NCI-H2171 treated with DMSO at 0.1 percent for 48 hours (cell line): ENCODE measurements at places on chromosomes 4 and X.

GRCh38 chr4:69060651-69061308 is 35.5 kb upstream of the UGT2B7 start:
- DNase-seq = no peak

DNA sequence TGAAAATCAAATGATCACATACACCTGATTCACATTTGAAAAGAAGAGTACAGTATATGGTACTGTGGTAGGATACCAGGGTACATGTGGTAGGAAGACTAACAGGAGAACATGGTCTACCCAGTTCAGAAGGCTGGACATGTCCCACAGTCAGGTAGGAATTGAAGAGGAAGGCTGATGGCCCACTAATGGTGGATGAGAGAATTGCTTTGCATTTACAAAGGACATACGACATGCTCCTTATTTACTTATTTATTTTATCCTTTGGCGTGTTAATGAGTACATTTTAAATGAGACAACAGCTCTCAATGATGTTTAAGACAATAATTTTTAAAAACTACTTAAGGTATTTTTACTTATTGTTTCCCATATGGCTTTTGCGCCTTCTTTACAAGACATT is 106.7 kb upstream of the BMP2K start:
- DNase-seq = no peak

GRCh38 chrX:72366701-72367454 is 61.2 kb upstream of the CITED1 start:
- DNase-seq = no peak

GRCh38 chrX:107775000-107775733 is 420 bp downstream of the TSC22D3 start:
- no peak for DNase-seq

DNA sequence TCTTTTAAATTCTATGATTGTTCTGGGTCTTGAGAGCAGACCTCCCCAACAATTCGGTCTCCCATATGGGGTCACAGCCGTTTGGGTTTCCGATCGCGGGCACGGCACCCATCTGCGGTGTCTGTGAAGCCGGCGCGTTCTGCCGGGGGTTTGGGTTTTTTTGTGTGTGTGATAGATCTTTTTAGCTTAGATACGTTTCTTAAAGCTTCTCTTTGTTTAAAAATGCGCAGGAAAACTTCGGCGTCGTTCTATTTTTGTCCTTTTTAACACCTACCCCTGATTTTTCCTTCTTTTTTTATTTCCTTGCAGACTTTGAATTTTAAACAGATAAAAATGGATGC is 34.2 kb downstream of the TBC1D14 start:
- no peak for DNase-seq

GRCh38 chrX:53266914-53267313 is 14.5 kb downstream of the IQSEC2 start:
- no peak for DNase-seq

GRCh38 chr4:64581422-64581821 is 172.2 kb upstream of the TECRL start:
- no peak for DNase-seq

DNA sequence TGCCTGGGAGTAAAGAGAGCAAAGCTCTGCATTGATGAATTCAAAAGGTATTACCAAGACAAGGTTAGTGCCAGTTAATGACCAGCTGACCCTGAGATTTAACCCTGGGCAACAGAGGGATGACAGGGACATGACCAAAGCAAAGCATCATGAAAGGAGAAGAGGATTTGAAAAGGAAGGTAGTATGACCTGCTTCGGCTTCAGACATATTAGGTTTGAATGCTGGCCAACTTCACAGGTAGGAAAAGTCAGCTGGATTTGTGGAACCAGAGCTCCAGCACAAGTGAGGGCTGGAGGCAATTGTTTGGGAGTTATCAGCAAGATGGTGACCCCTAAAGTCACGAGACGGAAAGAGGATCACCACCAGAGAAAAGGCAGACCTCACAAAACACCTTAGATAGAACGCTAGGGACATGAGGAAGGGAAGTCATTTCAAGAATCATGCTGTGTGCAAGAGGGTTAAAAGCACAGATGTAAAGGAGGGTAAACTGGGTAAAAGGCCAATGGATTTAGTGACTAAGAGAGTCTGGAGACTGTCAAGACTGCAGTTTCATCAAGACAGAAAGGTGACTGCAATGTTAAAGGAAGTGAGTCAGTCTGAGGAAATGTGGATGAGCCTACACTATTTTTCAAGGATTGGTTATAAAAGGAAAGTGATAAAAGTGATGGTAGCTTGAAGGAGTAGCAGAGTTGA is 45.6 kb downstream of the SH3RF1 start:
- no peak for DNase-seq

DNA sequence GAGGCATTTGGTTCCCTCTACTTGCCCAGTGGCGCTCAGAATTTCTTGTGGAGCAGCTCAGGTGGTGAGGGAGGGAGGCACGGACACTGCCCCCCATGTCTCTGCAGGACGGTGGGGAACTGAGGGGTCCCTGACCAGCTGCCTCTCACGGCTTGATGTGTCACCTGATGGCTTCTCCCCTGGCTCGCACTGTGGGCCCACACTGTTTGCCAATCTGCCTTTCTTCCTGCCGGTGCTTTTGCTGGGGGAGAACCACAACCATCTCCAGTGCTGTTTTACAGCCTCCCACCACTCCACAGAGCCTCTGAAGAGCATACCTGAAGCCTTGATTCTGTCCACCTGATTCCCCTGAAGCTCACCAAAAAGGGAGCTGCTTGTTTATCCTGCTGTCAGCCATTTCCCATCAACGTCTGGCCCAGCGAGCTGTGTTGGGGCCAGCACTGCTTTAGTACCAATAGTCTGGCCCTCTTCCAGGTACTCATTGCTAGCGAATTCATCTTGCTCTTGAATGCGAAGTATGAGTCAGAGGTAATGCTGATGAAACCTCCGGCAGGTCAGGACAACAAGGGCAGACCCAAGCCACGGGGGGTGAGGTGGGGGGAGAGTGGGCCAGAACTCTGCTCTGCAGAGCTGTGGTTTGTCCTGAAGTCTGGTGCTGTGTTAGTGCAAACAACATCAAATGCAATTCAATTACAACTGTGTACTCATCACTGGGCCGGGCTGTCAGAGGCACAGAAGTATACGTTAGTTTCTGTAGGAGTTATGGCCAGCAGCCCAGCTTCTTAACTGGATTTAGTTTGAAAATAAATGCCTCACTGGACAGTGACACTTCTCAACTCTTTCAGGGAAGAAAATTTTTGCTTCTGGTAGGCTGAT is 208.3 kb upstream of the JADE1 start:
- DNase-seq = peak; percentile 5

DNA sequence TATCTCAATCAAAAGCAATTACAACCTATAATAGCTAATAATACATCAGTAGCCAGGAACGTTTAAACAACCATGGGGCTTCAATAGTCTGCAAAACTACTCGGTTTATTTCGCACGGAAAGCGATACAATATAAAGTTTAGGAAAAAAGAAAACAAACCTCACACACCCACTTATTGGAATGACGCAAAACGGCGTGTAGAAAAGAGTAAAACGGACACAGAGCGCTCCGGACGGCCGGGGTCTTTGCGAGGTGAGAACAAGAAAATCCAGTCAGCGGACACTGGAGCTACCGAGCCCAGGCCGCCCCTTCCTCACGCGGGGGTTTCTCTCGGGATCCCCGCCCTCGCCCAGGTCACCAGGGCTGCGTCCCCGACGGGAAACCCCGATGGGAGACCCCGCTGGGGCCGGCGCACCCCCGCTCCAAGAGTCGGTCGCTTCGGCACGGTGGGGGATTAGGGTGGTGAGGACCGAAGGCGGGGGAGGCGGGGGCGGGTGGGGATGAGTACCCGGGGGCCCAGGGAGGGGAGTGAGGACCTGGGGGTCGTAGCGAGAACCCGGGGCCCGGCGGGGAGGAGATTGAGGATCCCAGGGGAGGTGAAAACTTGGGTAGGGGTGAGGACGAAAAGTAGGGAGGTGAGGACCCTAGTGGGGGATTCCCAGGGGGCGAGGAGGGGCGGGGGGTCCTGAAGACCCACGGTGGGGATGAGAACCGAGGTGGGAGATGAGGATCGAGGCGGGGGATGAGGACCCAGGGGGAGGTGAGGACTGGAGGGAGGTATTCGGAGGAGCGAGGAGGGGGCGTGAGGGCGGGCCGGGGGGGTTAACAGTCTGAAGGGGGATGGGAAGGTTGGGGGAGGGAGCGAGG is 737 bp downstream of the NELFA start:
- DNase-seq = no peak

DNA sequence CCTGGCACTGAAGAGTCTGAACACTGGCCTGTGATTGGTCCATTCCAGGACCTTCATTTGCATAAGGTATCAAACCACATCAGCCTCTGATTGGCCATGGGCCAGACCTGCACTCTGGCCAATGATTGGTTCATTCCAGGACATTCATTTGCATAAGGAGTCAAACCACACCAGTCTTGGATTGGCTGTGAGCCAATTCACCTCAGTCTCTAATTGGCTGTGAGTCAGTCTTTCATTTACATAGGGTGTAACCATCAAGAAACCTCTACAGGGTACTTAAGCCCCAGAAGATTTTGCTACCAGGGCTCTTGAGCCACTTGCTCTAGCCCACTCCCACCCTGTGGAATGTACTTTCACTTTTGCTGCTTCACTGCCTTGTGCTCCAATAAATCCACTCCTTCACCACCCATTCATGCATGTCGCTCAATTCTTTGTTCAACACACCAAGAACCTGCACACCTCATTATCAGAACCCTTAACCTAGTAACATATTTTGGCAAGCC is 14.2 kb upstream of the HERC5 start:
- DNase-seq = no peak

- DNase-seq = no peak
These were observed 365.1 kb downstream of the AFF2 start for GRCh38 chrX:148865277-148866210.

- no peak for DNase-seq
These were observed 1.0 kb downstream of the SH3BGRL start for GRCh38 chrX:81202943-81203342.

GRCh38 chr4:17719106-17719505 is 62.3 kb downstream of the FAM184B start:
- no peak for DNase-seq

- DNase-seq = no peak
These were observed 72.6 kb upstream of the ARHGAP24 start for GRCh38 chr4:85402371-85402770.

DNA sequence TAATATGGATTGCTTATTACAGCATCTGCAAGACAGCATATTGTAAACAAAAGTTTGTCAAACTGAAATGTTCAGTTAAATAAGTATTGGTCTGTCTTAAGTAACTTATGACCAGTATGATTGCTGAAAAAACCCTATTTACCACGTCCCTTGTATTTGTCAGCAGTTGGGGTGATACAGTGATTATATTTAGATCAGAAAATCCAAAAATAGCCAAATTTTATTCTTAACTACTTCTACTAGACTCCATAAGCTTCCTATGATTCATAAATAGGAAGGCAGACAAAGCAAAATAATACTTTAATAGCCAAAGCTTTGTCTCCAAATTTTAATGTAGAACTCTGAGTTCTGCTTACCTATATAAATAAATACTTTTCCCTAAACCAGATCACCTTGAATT is 45.3 kb downstream of the TBCK start:
- no peak for DNase-seq

DNA sequence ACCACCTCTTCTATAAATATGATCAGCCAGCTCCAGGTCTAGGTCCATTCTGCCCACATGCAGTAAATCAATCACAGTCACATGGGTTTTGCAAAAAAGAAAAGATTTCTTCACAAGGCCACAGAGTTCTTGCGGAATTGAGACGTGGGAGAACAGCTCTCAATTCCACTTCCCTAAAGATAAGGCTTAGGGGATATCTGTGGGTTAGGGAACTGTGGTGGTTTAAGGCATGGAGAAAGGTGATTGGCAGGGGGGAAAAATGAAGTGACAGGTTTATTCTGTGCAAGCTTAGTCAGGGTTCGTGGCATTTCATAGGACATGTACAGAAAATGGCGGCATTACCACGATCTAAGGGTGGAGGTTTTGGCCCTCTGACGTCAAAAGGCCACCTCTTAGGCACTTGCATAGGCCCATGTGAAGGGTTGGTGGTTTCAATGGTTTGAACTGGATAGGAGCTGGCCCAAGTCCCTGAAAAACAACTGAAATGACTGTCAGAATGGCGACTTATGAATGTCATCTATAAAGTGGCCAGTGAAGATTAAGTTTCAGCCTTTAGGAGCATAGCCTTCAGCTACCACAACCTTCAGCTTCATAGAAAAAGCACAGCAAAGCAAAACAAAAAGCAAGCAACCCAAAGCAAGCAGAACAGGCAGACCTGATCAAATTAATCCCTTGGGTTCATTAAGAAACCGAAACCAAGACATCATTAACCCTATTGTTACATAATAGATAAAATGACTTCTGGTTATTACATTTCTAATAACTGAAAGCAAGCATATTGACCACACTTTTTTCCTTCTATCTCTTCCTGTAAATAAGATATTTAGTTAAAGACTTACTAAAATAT is 289.8 kb upstream of the SFRP2 start:
- no peak for DNase-seq

DNA sequence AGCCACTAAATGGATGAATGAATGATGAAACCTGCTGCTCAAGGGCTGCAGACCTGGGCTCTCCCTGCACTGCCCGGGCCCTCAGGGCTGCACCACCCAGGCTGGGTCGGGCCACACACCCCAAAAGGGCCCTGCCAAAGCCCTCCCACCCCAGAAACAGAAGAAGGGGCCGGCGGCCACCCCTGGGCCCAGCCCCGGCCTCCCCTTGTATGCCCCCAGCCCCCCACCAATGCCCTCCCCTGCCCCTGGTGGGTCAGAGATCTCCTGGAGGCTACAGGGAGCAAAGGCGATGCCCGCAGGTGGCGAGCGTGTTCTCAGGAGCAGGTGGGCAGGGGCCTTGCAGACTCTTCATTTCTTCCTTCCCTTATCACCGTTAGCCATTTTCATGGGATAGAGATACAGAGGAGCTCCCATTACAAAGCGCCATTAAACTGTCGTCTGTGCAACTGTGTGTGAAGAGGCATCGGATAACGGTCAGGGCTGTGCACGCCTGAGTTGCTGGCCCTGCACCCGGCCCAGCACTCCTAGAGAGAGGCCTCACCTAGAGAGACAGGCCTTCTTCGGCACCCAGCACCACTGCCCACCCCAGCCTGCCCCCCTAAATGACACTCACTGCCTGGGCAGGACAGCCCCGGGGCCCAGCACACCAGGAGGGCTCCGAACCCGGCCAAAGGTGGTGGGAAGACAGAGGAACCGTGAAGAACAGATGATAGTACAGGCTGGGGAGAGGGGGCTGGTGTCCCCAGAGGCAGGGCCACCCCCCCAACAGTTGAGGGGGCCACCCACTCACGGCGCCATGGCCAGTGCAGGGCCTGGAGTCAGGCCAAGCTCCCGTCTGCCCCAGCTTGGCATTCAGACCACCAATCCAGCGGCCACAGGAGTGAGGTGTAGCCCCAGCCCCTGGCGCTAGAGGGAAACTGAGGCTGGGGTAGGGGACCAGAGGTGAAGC is 133.7 kb downstream of the FAM53A start:
- DNase-seq = peak; percentile 13

- peak; percentile 13 for DNase-seq
These were observed 35.4 kb downstream of the CEP44 start for GRCh38 chr4:174318829-174319764.

DNA sequence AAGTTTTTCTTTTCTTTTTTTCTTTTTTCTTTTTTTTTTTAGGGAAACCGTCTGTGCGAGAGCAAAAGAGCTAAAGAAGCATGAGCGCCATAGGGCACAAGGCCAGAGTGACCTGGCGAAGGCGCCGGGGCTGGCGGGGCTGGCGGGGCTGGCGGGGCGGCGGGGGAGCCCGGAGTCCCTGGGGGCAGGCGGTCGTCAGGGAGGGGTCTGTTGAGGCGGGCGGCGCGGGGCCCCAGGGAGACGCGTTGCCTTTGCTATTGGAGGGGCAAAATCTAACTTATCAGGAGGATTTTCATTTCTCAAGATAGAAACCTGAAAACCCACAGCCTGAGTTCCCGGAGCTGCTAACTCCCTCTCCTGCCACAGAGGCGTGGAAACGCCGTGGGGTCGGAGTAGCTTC is 135.6 kb upstream of the SMAD1 start:
- DNase-seq = no peak

- DNase-seq = no peak
These were observed at the start of gene PHOX2B for GRCh38 chr4:41748571-41749475. TSS of gene PHOX2B (minus strand) at chr4:41748725. CDS start at chr4:41748610, 115 bp downstream.
